CD4-positive, alpha-beta T cell (primary cell): ENCODE measurements at places on chromosomes 7 and 10. TPM values are rescaled to one million over a fixed set of nuclear protein-coding genes. Genes with fewer than 3 reads are reported as not detected.

- no peak overlapping the region for H3K4me3 ChIP-seq
- no peaks in the 10 kb centered on the region for H3K36me3 ChIP-seq
- DNase-seq, result no peak
- H3K27ac ChIP-seq, result no peak overlapping the region
Measured at GRCh38 chr10:51244748-51245490, 170.6 kb downstream of the PRKG1 start.

DNA sequence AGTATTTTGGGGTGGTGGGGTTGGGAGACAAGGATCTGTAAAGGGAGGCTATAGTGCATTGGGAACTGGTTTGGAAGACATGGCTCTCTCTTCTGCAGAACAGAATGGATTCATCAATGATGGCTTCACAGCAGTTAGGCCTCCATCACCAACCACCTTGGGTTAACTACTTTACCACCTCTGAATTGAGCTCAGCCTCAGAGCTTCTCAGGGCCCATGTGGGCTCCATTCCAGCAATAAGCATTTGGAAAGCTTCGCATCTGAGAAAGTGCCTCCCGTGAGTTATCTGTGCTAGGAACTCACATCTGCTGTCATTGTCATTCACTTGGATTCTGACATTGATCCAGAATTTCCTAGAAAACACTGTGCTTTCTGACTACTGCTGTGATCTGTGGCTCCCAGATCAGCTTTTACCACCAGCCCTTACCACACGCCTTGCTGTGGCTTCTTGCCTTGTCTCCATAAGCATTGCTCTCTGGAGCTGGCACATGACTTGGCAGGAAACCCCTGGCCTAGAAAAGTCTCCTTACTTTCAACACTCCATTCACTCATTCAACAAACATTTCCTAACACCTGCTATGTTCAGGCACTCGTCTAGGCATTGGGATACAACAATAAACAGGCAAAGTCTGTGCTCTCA, 70.7 kb upstream of the ADO start:
- peaks cover 45% of the 10 kb centered on the region for H3K4me1 ChIP-seq
- peak; percentile 44 for DNase-seq
- H3K4me3 ChIP-seq, result no peak overlapping the region
- H3K36me3 ChIP-seq, result no peaks in the 10 kb centered on the region
- H3K27ac ChIP-seq, result peak overlapping the region; percentile 66

- H3K27ac ChIP-seq, result no peak overlapping the region
- DNase-seq, result no peak
- H3K4me1 ChIP-seq, result no peaks in the 10 kb centered on the region
- H3K4me3 ChIP-seq, result no peak overlapping the region
- H3K27me3 ChIP-seq, result no peaks in the 10 kb centered on the region
- no peaks in the 10 kb centered on the region for H3K36me3 ChIP-seq
Measured at GRCh38 chr10:49082766-49083165, 32.6 kb downstream of the VSTM4 start.

- no peaks in the 10 kb centered on the region for H3K36me3 ChIP-seq
- no peak for DNase-seq
- H3K27ac ChIP-seq, result no peak overlapping the region
- no peaks in the 10 kb centered on the region for H3K4me1 ChIP-seq
Measured at GRCh38 chr7:29288181-29289091, 93.9 kb downstream of the CHN2 start.

GRCh38 chr7:123871998-123872867, 27.3 kb downstream of the HYAL4 start:
- no peak overlapping the region for H3K4me3 ChIP-seq
- no peaks in the 10 kb centered on the region for H3K4me1 ChIP-seq
- peak; percentile 13 for DNase-seq
- H3K27ac ChIP-seq, result no peak overlapping the region
- no peaks in the 10 kb centered on the region for H3K36me3 ChIP-seq
- H3K27me3 ChIP-seq, result peaks cover 14% of the 10 kb centered on the region

- no peak overlapping the region for H3K27ac ChIP-seq
- H3K4me1 ChIP-seq, result no peaks in the 10 kb centered on the region
- peaks cover 22% of the 10 kb centered on the region for H3K36me3 ChIP-seq
- no peak for DNase-seq
- H3K4me3 ChIP-seq, result no peak overlapping the region
Measured at GRCh38 chr7:127973832-127974231, 57.4 kb downstream of the LRRC4 start.

DNA sequence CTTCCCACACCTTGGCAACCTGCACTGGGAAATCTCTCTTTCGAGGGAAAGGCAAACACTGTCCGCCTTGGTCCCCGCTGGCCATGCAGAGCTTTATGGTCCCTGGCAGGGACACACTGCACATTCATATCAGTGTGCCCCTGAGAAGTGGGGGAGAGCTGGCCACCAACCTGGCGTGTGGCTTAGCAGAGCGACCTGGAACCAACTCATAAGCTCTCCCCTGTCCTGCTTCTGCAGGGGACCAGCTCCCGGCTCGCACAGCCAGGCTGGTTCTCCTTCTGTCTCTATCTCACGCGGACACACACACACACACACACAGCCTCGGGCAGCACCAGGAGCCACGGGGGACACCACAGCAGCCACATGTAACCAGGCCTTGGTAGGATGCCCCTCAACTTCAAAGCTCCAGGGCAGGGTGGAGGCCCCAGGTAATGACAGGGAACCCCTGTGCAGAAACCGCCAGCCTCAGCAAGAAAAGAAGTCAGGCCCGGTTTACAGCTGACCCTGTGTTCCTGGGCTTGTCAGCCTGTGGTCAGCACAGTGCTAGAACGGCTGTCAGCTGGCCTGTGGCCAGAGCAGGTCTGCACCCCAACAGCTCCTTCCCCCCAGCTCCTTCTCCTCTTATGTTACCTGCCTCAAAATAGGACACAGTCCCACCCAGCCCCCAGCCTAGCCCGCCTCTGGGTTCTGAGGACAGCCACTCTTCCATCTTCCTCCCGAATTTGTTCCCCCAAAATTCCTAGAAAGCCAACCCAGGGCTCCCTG, 69.3 kb downstream of the OAT start:
- no peak overlapping the region for H3K27ac ChIP-seq
- H3K27me3 ChIP-seq, result no peaks in the 10 kb centered on the region
- DNase-seq, result no peak
- no peak overlapping the region for H3K4me3 ChIP-seq

DNA sequence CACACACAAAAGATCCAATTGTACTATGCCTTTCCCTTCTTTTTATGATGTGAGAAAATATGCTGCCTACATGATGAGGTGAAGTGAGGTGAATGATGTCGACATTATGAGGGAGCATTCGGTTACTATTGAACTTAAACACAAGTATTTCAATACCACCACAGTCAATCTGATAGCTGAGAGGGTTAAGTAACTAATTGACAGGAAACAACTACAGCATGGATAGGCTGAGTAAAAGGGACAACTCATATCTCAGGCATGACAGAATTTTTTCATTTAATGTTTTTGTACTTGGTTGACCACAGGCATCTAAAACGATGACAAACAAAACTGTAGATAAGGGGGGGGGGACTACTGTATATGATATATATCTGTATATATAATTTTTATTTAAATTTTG, 488.9 kb downstream of the SH2D4B start:
- no peaks in the 10 kb centered on the region for H3K4me1 ChIP-seq
- no peaks in the 10 kb centered on the region for H3K36me3 ChIP-seq
- H3K27ac ChIP-seq, result no peak overlapping the region
- DNase-seq, result no peak

- H3K27me3 ChIP-seq, result no peaks in the 10 kb centered on the region
- no peak for DNase-seq
- H3K27ac ChIP-seq, result no peak overlapping the region
- no peak overlapping the region for H3K4me3 ChIP-seq
- H3K36me3 ChIP-seq, result no peaks in the 10 kb centered on the region
Measured at GRCh38 chr10:125620401-125620800, 62.6 kb downstream of the TEX36 start.

- DNase-seq, result no peak
- H3K27me3 ChIP-seq, result no peaks in the 10 kb centered on the region
- no peak overlapping the region for H3K4me3 ChIP-seq
- H3K27ac ChIP-seq, result no peak overlapping the region
- no peaks in the 10 kb centered on the region for H3K36me3 ChIP-seq
Measured at GRCh38 chr10:87608756-87609155, 50.9 kb upstream of the PAPSS2 start.

The PDE6C gene
- total RNA-seq, result not detected

The COL26A1 gene
- not detected for total RNA-seq

The RARRES2 gene
- total RNA-seq, result not detected

The MMD2 gene
- not detected for total RNA-seq
